T-cell (primary cell): ENCODE measurements at places on chromosomes 13 and 19. TPM values are rescaled to one million over a fixed set of nuclear protein-coding genes. Genes with fewer than 3 reads are reported as not detected.
A peak's percentile ranks its signal among the peaks of the same experiment; 100 is the strongest.

Gene PRTN3
- total RNA-seq = not detected

Gene PALM
- 0.19 TPM for total RNA-seq

Gene ZNF221
- total RNA-seq = 1.6 TPM

Gene GRIK5
- 1.4 TPM for total RNA-seq

Gene RXFP2
- total RNA-seq = not detected

Gene RUBCNL
- 1.4 TPM for total RNA-seq

Gene TUBA3C
- not detected for total RNA-seq

Gene CD37
- total RNA-seq = 368 TPM

DNA sequence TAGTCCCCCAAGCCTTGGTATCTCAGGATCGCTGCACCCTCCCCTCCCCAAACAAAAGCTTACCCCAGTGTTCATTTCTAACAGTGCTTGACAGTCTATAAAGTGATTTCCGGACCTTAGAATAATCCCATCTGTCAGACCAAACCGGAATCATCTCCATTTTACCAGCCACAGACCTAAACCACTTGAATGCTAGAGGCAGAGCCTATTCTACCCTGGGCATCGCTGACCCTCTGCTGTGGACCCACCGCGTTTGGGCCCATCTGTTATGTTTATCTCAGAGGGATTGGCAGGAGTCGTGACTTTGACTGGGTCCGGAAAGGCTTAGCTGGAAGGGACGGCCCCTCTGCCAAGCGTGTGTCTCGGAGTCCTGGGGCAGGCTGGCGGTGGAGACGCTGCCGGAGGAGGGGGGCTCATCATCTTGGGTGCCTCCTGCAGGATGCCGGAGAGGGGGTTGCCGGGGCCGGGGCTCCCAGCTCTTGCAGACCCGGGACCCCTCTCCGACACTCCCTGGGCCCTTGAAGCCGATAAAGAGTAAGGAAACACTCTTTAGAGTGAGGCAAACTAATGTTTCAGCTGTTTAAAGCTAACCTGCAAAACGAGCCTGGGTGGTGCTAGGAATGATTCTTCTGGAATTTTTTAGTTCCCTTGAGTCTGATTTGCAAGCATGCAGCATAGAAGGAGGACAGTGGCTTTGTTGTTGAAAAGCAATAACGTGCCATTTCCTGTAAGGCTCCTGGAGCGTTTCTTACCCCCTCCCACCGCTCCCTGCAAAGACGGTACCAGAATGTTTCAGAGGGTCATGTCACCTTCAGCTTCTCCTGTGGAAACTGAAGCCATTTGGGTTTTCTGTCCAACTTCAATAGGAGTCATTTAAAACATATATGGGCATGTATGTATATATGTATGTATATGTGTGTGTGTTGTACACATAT lies 1.3 kb downstream of the SLC25A42 start:
- peak overlapping the region; percentile 76 for H3K4me3 ChIP-seq
- no peaks in the 10 kb centered on the region for H3K36me3 ChIP-seq
- H3K27me3 ChIP-seq = no peaks in the 10 kb centered on the region

DNA sequence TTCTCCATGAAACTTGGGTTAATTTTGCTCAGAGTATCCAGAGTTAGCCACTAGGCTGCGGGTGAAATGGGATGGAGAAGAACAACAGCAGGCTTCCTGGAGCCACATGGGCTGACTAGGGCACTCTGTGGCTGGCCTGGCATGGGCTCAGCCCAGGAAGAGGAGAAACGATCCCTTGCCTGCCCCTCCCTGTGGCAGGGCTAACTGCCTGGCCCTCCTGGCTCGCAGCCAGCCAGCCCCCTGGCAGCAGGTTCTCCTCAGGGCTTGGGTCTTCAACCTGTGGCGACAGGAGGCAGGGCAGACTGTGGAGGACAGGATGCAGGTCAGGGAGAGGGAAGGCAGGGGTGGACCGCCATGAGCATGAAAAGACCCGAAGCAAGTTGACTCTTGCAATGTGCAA lies 78.7 kb upstream of the GPR183 start:
- H3K27me3 ChIP-seq = no peaks in the 10 kb centered on the region
- peaks cover 14% of the 10 kb centered on the region for H3K36me3 ChIP-seq
- no peak overlapping the region for H3K4me3 ChIP-seq
- DNase-seq = no peak

DNA sequence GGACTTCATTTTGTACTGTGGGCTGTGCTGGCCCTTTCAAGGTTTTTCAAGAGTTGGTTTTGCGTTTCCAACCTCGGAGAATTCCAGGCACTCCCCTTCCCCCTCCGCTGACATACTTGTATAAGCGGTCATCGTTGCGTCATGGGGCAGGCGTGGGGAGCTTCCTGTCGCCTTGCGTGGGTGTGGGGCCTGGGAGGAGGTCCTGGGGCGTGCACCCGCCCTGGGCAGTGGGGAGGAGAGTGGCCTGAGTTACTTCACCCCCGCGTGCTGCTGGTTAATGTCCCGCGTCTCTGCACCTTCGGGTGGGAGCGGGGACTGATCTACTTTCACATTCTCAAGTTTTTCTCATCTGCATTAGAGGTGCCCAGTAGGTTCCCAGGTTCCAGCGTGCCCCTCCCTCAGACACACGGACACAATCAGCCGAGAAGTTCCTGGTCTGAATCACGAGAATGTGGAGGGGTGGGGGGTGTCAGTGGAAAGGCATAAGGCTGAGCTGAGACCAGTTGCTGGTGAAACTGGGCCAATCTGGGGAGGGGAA lies 4.1 kb downstream of the IER2 start:
- peaks cover 8% of the 10 kb centered on the region for H3K36me3 ChIP-seq
- peak overlapping the region; percentile 86 for H3K27ac ChIP-seq
- H3K27me3 ChIP-seq = no peaks in the 10 kb centered on the region
- H3K4me3 ChIP-seq = peak overlapping the region; percentile 100

- DNase-seq = no peak
- no peak overlapping the region for H3K27ac ChIP-seq
- H3K4me1 ChIP-seq = peaks cover under 1% of the 10 kb centered on the region
- H3K36me3 ChIP-seq = no peaks in the 10 kb centered on the region
- no peak overlapping the region for H3K4me3 ChIP-seq
Observed at GRCh38 chr13:40350283-40350992, 316.0 kb downstream of the FOXO1 start.

GRCh38 chr13:111562716-111563115 lies 242.3 kb downstream of the TEX29 start:
- no peaks in the 10 kb centered on the region for H3K27me3 ChIP-seq
- no peak overlapping the region for H3K27ac ChIP-seq
- H3K4me1 ChIP-seq = no peaks in the 10 kb centered on the region
- no peak for DNase-seq
- no peaks in the 10 kb centered on the region for H3K36me3 ChIP-seq
- H3K4me3 ChIP-seq = no peak overlapping the region

GRCh38 chr13:82747958-82748357 lies 1134.3 kb downstream of the SLITRK1 start:
- no peak for DNase-seq
- no peak overlapping the region for H3K4me3 ChIP-seq
- no peak overlapping the region for H3K27ac ChIP-seq
- no peaks in the 10 kb centered on the region for H3K27me3 ChIP-seq
- no peaks in the 10 kb centered on the region for H3K4me1 ChIP-seq

DNA sequence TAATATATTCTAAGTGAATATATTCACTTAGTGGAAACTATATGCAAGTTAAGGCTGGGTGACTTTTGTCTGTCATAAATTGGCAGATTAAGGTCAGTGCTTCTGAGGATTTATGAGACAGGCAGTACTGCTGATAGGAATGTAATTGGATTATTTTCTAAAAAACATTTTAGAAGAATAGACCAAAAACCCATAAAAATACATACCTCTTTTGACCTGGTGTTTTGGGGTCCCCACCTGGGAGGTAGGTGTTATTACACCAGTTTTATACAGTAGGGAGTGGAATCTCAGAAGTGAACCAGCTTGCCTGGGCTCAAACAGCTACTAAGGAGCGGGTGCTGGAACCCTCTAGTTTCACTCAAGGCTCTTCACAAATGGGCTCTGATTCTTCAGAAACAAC lies 25.3 kb downstream of the COG3 start:
- DNase-seq = no peak
- no peaks in the 10 kb centered on the region for H3K4me1 ChIP-seq
- no peaks in the 10 kb centered on the region for H3K36me3 ChIP-seq
- H3K27me3 ChIP-seq = no peaks in the 10 kb centered on the region
- H3K4me3 ChIP-seq = no peak overlapping the region

DNA sequence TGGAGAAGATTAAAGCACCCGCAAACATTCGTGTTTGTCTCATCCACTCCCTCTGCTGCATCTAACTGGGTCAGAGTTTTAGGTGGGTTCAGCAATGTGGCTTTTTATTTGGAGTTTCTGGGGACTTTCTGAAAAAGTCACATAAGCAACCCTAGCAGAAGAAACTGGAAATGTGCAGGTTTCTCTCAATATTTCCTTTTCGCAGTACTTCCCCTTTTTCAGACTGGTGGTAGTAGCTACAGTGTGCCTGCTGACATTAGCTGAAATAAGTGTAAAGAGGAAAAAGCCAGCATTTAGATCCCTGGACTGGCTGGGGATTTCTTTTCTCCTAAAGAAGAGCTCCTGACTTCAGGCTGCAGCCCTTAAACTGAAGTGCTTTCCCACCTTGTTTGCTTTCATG lies 15.9 kb upstream of the OLFM4 start:
- H3K27ac ChIP-seq = no peak overlapping the region
- no peak for DNase-seq
- no peaks in the 10 kb centered on the region for H3K4me1 ChIP-seq
- no peaks in the 10 kb centered on the region for H3K36me3 ChIP-seq
- peaks cover 9% of the 10 kb centered on the region for H3K27me3 ChIP-seq
- no peak overlapping the region for H3K4me3 ChIP-seq

GRCh38 chr13:74730556-74731331 lies 596.5 kb upstream of the KLF12 start:
- H3K4me3 ChIP-seq = no peak overlapping the region
- DNase-seq = no peak
- H3K27ac ChIP-seq = no peak overlapping the region
- H3K4me1 ChIP-seq = no peaks in the 10 kb centered on the region

DNA sequence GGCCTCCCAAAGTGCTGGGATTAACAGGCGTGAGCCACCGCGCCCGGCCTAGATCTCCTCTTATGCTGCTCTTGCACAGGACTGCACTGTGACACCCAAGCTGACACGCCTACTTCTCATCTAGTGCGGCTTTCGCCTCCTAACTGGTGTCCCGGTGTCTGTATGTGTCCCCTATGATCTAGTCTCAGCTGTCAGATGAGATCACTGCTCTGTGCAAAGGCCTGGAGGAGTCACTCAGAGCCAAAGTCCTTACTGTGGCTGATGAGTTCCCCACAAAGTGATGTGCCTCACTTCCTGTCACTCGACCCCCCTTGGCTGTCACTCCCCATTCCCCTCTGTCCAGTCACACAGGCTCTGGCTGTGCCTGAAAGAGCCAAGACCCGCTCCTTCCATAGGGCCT lies 2.5 kb downstream of the ZNF556 start:
- H3K4me3 ChIP-seq = no peak overlapping the region
- no peak overlapping the region for H3K27ac ChIP-seq
- H3K36me3 ChIP-seq = no peaks in the 10 kb centered on the region
- peaks cover 3% of the 10 kb centered on the region for H3K4me1 ChIP-seq

GRCh38 chr19:13935765-13936510 lies 2.3 kb downstream of the PODNL1 start:
- no peaks in the 10 kb centered on the region for H3K36me3 ChIP-seq
- H3K4me1 ChIP-seq = no peaks in the 10 kb centered on the region
- no peak for DNase-seq
- H3K27ac ChIP-seq = no peak overlapping the region

DNA sequence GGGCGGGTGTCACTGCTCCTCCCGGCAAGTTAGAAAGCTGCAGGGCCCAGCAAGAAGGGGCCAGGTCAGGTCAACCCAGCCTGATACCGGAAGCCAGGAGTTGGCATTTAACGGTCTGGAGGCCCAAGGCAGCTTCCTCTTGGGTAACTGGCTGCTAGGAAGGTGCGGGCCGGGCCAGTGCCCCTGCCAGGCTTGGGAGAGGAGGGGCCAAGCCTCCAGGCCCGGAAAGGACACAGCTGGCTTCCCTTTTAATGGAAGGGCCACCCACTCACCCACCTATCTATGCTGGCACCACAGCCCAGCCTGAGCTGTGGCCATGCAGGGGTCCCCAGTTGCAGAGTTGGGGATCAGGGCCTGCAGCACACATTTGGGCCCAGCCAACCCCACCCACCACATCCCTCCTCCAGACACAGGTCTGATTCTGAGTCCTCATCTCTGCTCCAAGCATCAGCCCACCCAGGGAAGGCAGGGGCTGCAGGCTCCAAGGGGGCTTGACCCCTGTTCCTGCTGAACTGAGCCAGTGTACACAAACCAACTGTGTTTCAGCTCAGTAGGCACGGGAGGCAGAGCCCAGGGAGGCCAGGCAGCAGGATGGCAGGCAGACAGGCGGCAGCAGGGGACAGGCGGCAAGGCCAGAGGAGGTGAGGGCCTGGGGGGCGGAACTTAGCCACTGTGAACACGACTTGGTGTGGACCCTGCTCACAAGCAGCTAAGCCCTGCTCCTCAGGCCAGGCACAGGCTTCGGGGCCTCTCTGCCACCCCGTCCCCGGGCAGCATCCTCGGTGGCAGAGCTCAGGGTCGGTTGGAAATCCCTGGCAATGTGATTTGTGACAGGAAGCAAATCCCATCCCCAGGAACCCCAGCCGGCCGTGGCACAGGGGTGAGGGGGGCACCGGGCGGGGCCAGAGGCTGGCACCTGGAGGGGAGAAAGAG lies 40.8 kb downstream of the ZSWIM4 start:
- peaks cover 30% of the 10 kb centered on the region for H3K4me1 ChIP-seq
- peaks cover 18% of the 10 kb centered on the region for H3K36me3 ChIP-seq
- H3K27ac ChIP-seq = peak overlapping the region; percentile 100
- no peaks in the 10 kb centered on the region for H3K27me3 ChIP-seq
- H3K4me3 ChIP-seq = peak overlapping the region; percentile 31

GRCh38 chr13:99205621-99206220 lies 5.1 kb downstream of the UBAC2 start:
- peaks cover 67% of the 10 kb centered on the region for H3K4me1 ChIP-seq
- peak overlapping the region; percentile 64 for H3K27ac ChIP-seq
- no peaks in the 10 kb centered on the region for H3K27me3 ChIP-seq
- no peaks in the 10 kb centered on the region for H3K36me3 ChIP-seq
- no peak overlapping the region for H3K4me3 ChIP-seq

- H3K4me3 ChIP-seq = no peak overlapping the region
- no peaks in the 10 kb centered on the region for H3K27me3 ChIP-seq
- no peak for DNase-seq
- no peaks in the 10 kb centered on the region for H3K36me3 ChIP-seq
Observed at GRCh38 chr19:29758863-29759262, 43.8 kb upstream of the C19orf12 start.

- no peaks in the 10 kb centered on the region for H3K27me3 ChIP-seq
- H3K4me3 ChIP-seq = peak overlapping the region; percentile 91
- peak overlapping the region; percentile 59 for H3K27ac ChIP-seq
- no peaks in the 10 kb centered on the region for H3K36me3 ChIP-seq
Observed at GRCh38 chr19:17306285-17306714, 628 bp downstream of the MRPL34 start.

DNA sequence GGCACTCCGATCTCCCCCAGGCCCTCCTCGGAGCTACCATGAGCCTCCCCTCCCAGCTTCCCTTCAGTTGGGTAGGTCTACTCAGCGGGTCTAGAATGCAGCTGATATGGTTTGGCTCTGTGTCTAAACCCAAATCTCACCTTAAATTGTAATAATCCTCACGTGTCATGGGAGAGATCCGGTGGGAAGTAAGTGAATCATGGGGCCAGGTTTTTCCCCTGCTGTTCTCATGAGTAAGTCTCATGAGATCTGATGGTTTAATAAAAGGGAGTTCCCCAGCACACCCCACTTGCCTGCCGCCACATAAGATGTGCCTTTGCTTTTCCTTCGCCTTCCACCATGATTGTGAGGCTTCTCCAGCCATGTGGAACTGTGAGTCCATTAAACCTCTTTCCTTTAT lies 14.5 kb upstream of the DOCK9 start:
- no peak for DNase-seq
- no peaks in the 10 kb centered on the region for H3K27me3 ChIP-seq
- no peak overlapping the region for H3K27ac ChIP-seq
- peaks cover 20% of the 10 kb centered on the region for H3K4me1 ChIP-seq
